ENCODE measurements at places on chromosomes 6 and 20. TPM values are rescaled to one million over a fixed set of nuclear protein-coding genes. Genes with fewer than 3 reads are reported as not detected.

The TRIM40 gene
- not detected for total RNA-seq

The AHCY gene
- total RNA-seq: 80.7 TPM

The CCM2L gene
- not detected for total RNA-seq

The UBD gene
- total RNA-seq: 0.09 TPM

The SMPDL3A gene
- total RNA-seq: 57.7 TPM

The HLA-DQB2 gene
- total RNA-seq: not detected

The FLRT3 gene
- 1.6 TPM for total RNA-seq

The PSORS1C2 gene
- not detected for total RNA-seq

The PDE7B gene
- total RNA-seq: 43.3 TPM

The IPCEF1 gene
- total RNA-seq: 0.47 TPM

The DDX43 gene
- 0.32 TPM for total RNA-seq

The MUCL3 gene
- not detected for total RNA-seq

The COL20A1 gene
- total RNA-seq: not detected

The MAS1 gene
- total RNA-seq: not detected

The TMEM181 gene
- 28.9 TPM for total RNA-seq

The TEAD3 gene
- total RNA-seq: 3.8 TPM

The ANKRD66 gene
- not detected for total RNA-seq

The LRRN4 gene
- total RNA-seq: not detected

The SLX4IP gene
- total RNA-seq: 3.9 TPM

The GSS gene
- total RNA-seq: 63.2 TPM

The SPEF1 gene
- 0.26 TPM for total RNA-seq

The BPIFB2 gene
- not detected for total RNA-seq

The C6orf132 gene
- total RNA-seq: 0.63 TPM

The TAF4 gene
- 2.7 TPM for total RNA-seq

The EFCAB8 gene
- total RNA-seq: under 0.01 TPM

The STK35 gene
- 18.5 TPM for total RNA-seq

The MUC22 gene
- not detected for total RNA-seq

The SOD2 gene
- total RNA-seq: 495 TPM

The SLC17A4 gene
- total RNA-seq: not detected

All from bronchial smooth muscle cell (primary cell).